ENCODE measurements at places on chromosomes 6 and 20.

- no peak for DNase-seq
- no peak overlapping the region for H3K4me3 ChIP-seq
These were observed 18.6 kb downstream of the DYNLT1 start for GRCh38 chr6:158625881-158626305.

DNA sequence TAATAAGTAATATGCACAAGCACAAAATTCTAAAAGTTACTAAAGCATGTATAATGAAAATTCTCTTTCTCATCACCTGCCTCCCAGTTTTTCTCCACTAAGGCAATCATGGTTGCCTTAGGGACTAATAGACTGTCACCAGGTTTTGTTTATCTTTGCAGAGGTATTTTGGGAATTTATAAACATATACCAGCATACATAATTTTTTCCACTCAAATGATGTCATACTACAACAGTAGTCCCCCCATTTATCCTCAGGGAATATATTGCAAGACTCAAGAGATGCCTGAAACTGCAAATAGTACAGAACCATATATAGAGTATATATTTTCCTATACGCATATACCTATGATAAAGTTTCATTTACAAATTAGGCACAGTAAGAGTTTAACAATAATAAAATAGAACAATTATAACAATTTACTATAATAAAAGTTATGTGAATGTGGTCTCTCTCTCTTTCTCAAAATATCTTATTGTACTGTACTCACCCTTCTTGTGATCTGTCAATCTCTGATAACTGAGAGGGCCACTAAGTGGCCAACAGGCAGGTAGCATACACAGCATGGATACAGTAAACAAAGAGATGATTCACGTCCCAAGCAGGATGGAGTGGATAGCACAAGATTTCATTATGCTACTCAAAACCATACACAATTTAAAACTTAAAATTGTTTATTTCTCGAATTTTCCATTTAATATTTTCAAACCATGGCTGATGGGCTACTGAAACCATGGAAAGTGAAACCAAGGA, 19.7 kb downstream of the RBL1 start:
- DNase-seq: no peak
- no peak overlapping the region for H3K4me3 ChIP-seq
- peaks cover 44% of the 10 kb centered on the region for H3K36me3 ChIP-seq
- no peak overlapping the region for H3K27ac ChIP-seq
- no peaks in the 10 kb centered on the region for H3K27me3 ChIP-seq

GRCh38 chr6:4319981-4320683, 184.8 kb upstream of the ECI2 start:
- H3K4me3 ChIP-seq: no peak overlapping the region
- DNase-seq: no peak
- H3K36me3 ChIP-seq: no peaks in the 10 kb centered on the region
- peaks cover 13% of the 10 kb centered on the region for H3K4me1 ChIP-seq

DNA sequence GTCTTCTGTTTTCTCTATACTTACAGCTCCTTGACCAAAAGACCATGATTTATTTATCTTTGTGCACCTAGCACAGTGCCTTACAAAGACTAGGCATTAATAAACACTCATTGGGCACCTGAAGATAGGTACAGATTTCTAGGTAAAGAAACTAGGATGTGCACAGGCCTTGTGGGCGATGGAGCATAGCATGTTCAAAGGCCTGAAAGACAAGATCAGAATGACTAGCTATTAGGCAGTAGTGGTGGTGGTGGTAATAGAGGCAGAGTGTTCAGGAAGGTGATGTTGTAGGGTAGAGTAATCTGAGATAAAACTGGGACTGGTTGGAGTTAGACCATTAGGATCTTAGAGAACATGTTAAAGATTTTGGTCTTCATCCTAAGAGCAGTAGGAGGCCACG, 3.9 kb downstream of the TXLNB start:
- no peak overlapping the region for H3K27ac ChIP-seq
- no peaks in the 10 kb centered on the region for H3K27me3 ChIP-seq
- H3K36me3 ChIP-seq: no peaks in the 10 kb centered on the region
- H3K4me1 ChIP-seq: peaks cover 31% of the 10 kb centered on the region
- DNase-seq: no peak

GRCh38 chr20:14055127-14055742, 59.9 kb downstream of the MACROD2 start:
- no peak overlapping the region for H3K27ac ChIP-seq
- H3K27me3 ChIP-seq: no peaks in the 10 kb centered on the region
- no peak for DNase-seq
- no peaks in the 10 kb centered on the region for H3K4me1 ChIP-seq
- H3K36me3 ChIP-seq: no peaks in the 10 kb centered on the region

- H3K27ac ChIP-seq: no peak overlapping the region
- DNase-seq: no peak
- H3K4me1 ChIP-seq: peaks cover 6% of the 10 kb centered on the region
- no peaks in the 10 kb centered on the region for H3K36me3 ChIP-seq
- no peaks in the 10 kb centered on the region for H3K27me3 ChIP-seq
These were observed 107.6 kb upstream of the RNF24 start for GRCh38 chr20:4122926-4123325.

DNA sequence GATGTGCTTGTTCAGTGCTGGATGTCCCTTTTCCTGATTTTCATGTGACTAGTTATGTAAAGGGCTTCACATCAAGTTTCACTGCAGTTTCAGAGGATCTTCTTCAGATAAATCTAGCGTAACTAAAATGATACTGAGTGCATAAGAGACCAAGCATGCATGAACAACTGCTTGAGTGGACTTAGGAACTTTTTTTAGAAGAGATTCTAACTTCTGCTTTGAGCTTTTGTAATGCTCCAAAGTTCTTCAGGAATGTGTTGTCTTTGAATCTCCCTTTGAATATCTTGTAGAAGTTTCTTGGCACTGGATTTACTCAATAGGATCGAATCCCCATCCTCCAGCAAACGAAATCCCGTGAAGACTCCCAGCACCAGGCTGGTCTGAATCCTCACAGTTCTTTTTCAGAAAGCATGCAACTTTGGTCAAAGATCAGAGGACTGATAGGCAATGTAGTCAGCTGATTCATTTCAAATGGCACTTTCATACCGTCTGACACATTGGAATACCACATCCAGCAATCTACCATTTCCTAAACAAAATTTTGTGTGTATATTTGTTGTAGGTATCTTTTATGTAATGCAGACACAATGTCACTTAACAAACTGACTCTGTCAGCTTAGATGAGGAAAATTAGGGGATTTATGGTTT, 33.2 kb downstream of the ENPP1 start:
- no peaks in the 10 kb centered on the region for H3K36me3 ChIP-seq
- no peaks in the 10 kb centered on the region for H3K27me3 ChIP-seq
- H3K4me3 ChIP-seq: no peak overlapping the region
- H3K27ac ChIP-seq: no peak overlapping the region
- H3K4me1 ChIP-seq: no peaks in the 10 kb centered on the region

DNA sequence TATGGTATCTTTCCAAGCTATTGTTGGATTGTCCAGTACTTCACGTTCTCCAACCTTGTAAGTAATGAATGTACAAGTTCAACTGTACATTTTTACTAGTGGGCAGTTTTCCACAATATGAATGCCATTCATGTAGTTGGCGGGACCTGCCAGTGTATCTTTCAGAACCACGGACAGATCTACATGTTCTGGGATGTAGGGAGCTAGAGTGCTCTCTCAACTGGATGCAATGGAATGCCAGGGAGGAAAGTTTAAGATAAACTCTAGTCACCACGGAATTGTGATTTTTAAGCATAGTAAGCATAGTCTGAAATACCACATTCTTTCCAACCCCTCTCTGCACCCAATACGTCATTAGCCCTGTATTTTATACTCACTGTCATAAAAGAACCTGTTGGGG, 21.5 kb upstream of the HLA-C start:
- no peak for DNase-seq
- no peaks in the 10 kb centered on the region for H3K36me3 ChIP-seq
- no peak overlapping the region for H3K27ac ChIP-seq
- H3K27me3 ChIP-seq: peaks cover 4% of the 10 kb centered on the region
- H3K4me1 ChIP-seq: no peaks in the 10 kb centered on the region
- no peak overlapping the region for H3K4me3 ChIP-seq

DNA sequence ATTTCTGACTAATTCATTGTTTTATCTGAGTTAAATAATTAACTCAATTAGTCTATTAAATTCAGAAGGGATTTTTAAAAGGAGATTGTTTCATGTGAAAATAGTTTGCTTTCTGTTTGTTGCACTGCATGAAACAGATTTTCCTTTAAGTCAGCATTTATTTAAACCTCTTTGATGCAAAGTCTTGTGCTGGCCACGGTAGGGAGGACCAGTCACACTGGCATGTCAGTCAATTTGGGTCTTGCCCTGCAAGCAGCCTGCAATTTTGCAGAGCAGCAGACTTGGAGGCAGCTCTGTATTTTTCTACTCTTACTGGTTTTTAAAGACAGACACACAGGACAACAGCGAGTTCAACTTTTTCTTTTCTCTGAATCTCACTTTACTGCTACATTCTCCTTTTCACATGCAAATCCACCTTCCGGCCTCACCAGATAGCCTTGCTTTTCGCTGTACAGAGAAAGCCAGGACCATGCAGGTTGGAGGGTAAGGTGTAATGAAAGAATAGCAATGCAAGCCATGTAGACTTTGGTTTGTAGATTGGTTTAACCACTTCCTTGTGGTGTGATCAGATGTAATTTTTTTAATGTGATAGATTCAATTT, 689.9 kb upstream of the AGPAT4 start:
- H3K36me3 ChIP-seq: no peaks in the 10 kb centered on the region
- no peak overlapping the region for H3K27ac ChIP-seq
- H3K4me3 ChIP-seq: no peak overlapping the region
- H3K4me1 ChIP-seq: no peaks in the 10 kb centered on the region
- no peaks in the 10 kb centered on the region for H3K27me3 ChIP-seq
- no peak for DNase-seq

GRCh38 chr6:118318648-118319047, 229.4 kb upstream of the PLN start:
- no peak overlapping the region for H3K4me3 ChIP-seq
- H3K4me1 ChIP-seq: no peaks in the 10 kb centered on the region
- H3K27me3 ChIP-seq: no peaks in the 10 kb centered on the region

DNA sequence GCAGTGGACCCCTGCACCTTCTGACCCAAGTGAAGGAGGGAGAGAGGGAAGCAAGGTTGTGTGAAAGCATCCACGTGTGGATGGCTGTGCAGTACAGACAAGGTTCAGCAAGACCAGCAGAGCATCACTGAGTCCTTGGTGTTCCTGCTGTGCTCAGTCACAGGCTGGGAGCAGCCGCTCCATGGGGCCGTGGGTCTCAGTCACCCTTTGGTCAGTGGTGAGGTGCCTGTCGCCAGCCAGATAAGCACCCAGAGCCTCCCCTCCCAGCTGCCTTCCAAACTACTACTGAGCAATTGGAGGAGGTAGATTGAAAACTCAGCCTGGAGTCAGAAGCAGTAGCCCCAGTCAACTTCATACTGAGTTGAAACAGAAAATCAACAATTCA, 218.9 kb downstream of the SLC24A3 start:
- H3K27me3 ChIP-seq: no peaks in the 10 kb centered on the region
- H3K4me1 ChIP-seq: peaks cover 10% of the 10 kb centered on the region
- no peaks in the 10 kb centered on the region for H3K36me3 ChIP-seq
- H3K4me3 ChIP-seq: no peak overlapping the region
- H3K27ac ChIP-seq: no peak overlapping the region

DNA sequence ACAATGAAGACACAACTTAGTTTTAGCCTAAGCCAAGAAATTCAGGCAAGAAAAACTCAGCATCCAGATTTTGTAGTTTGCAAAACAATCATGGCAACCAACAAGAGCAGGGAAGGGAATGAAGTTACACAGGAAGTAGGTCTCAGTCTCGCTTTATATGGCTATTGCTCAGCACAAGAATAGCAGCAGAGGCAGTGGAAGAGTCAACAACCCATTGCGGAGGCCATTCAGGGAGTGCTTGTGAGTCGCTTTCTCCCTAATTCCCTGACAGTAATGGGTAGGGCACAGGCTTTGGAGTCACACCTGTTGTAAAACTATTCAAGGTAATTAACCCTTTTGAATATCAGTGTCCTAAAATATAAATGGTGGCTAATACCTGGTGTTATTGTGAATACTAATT, 238.5 kb downstream of the HDGFL1 start:
- no peak overlapping the region for H3K4me3 ChIP-seq
- H3K4me1 ChIP-seq: no peaks in the 10 kb centered on the region
- H3K27ac ChIP-seq: no peak overlapping the region
- H3K36me3 ChIP-seq: no peaks in the 10 kb centered on the region
- H3K27me3 ChIP-seq: no peaks in the 10 kb centered on the region

DNA sequence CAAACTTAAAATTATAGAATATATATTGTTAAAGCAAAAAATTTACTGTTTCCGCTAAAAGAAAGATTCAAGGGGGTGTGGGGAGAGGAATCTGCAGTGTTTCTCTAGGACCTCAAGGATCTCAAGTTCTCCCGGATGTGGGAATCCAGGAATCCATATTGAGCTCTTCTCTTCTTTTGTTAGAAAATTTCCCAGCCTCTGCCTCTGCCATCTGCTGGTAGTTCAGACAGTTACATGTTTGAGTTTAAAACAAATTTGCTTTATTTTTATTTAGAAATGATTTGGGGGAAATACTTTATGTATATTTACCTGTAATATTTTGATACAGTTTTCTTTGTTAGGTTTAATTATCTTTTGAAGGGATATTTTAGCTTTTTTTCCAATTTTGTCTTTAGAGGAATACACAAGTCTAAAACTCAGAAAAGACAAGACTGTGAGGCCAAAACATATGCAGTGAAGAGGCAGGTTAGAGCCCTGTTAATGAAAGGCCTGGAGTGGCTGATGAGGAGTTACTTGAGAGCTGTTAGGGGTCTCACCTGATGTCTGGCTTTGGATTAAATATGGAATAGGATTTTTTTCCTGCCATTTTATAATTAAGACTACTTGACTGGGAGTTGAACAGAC, 268.8 kb downstream of the ARID1B start:
- no peaks in the 10 kb centered on the region for H3K36me3 ChIP-seq
- H3K27me3 ChIP-seq: no peaks in the 10 kb centered on the region
- H3K4me3 ChIP-seq: no peak overlapping the region
- no peak for DNase-seq
- no peak overlapping the region for H3K27ac ChIP-seq

- H3K36me3 ChIP-seq: no peaks in the 10 kb centered on the region
- no peaks in the 10 kb centered on the region for H3K27me3 ChIP-seq
- H3K4me3 ChIP-seq: no peak overlapping the region
- H3K27ac ChIP-seq: no peak overlapping the region
These were observed 11.2 kb upstream of the UNC93A start for GRCh38 chr6:167279766-167280446.

GRCh38 chr6:72703093-72703492, 81.2 kb downstream of the KCNQ5 start:
- no peak overlapping the region for H3K4me3 ChIP-seq
- no peak for DNase-seq
- H3K27me3 ChIP-seq: no peaks in the 10 kb centered on the region
- H3K4me1 ChIP-seq: no peaks in the 10 kb centered on the region
- H3K27ac ChIP-seq: no peak overlapping the region

- no peaks in the 10 kb centered on the region for H3K36me3 ChIP-seq
- H3K27ac ChIP-seq: no peak overlapping the region
- peaks cover 20% of the 10 kb centered on the region for H3K4me1 ChIP-seq
- no peak overlapping the region for H3K4me3 ChIP-seq
- DNase-seq: no peak
These were observed 45.2 kb upstream of the NT5E start for GRCh38 chr6:85404564-85405174.

- H3K36me3 ChIP-seq: no peaks in the 10 kb centered on the region
- no peaks in the 10 kb centered on the region for H3K27me3 ChIP-seq
- no peak overlapping the region for H3K27ac ChIP-seq
- H3K4me1 ChIP-seq: no peaks in the 10 kb centered on the region
- no peak overlapping the region for H3K4me3 ChIP-seq
- no peak for DNase-seq
These were observed 136.9 kb downstream of the PTCHD4 start for GRCh38 chr6:47974106-47974505.

GRCh38 chr6:113936093-113936934, 34.6 kb downstream of the HDAC2 start:
- H3K4me1 ChIP-seq: no peaks in the 10 kb centered on the region
- no peak overlapping the region for H3K4me3 ChIP-seq
- H3K36me3 ChIP-seq: peaks cover 29% of the 10 kb centered on the region
- no peak overlapping the region for H3K27ac ChIP-seq
- peak; percentile 54 for DNase-seq
- H3K27me3 ChIP-seq: no peaks in the 10 kb centered on the region
